ENCODE measurements at places on chromosomes 11 and 22. TPM values are rescaled to one million over a fixed set of nuclear protein-coding genes. Genes with fewer than 3 reads are reported as not detected.
A peak's percentile ranks its signal among the peaks of the same experiment; 100 is the strongest.

DNA sequence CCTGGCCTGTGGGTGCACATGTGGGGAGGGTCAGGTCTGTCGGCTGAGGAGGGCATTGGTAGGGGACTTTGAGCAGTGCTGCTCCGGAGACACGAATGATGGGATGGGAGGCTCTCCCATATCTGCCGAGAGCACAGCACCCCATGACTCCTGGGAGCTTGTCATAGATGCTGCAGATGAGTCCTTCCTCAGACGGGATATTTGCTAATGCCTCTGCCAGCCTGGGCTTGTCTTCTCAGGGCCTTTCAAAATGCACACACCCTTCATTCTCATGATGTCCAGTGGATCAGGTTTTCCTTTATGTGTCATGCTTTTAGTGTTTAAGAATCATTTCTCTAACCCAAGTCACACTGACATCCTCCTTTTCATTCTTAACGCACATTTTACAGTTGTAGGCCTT is 8.1 kb upstream of the RNH1 start:
- peaks cover 45% of the 10 kb centered on the region for H3K36me3 ChIP-seq
- no peak for DNase-seq
- H3K27me3 ChIP-seq = no peaks in the 10 kb centered on the region
- no peak overlapping the region for H3K27ac ChIP-seq
- peaks cover 6% of the 10 kb centered on the region for H3K4me1 ChIP-seq

GRCh38 chr11:106644824-106645223 is 373.5 kb downstream of the GUCY1A2 start:
- no peaks in the 10 kb centered on the region for H3K36me3 ChIP-seq
- no peaks in the 10 kb centered on the region for H3K27me3 ChIP-seq
- no peaks in the 10 kb centered on the region for H3K4me1 ChIP-seq
- no peak overlapping the region for H3K27ac ChIP-seq

- H3K27me3 ChIP-seq = no peaks in the 10 kb centered on the region
- H3K4me3 ChIP-seq = no peak overlapping the region
- H3K36me3 ChIP-seq = no peaks in the 10 kb centered on the region
- H3K27ac ChIP-seq = peak overlapping the region; percentile 16
Observed at GRCh38 chr11:111598559-111598958, 3.7 kb upstream of the SIK2 start.

DNA sequence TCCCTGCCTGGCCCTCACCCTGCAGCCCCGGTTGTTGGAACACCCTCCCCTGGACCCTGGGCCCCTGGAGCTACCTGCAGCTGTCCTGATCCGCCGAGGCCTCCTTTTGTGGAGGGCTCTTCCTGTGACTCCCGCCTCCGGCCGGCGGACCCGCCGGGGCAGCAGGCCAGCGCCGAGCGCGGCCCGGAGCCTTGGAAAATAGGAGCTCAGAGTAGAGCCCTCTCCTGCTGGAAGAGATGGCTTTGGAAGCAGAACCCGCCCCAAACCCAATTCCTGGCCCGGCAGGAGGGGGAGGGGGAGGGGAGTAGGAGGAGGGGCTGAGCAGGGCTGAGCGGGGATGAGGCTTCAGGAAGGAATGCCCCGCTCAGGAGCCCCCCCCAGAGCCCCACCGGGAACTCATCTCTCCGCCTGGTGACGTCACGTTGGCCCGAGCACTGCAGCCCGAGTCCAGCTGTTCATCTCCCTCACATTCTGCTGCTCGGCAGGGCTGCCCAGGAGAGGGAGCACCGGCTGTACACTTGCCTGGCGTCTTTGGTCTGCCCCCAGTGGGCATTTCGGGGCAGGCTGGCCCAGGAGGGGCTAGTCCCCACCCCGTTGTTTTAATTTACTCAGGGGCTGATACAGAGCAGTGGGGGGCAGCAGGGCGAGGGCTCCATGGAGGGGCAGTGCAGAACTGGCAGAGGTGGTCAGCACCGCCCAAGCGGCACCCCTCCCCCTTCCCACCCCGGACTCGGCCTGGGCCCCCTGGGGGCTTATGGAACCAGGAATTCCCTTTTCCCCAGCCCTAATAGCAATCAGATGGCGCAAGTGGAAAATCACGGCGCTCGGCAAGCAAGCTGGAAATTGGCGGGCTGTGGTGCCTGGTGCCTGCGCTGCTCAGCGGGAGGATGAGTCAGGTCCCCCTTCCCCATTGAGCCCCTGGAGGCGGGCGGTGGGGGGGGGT is at the start of gene MRGPRF:
Gene MRGPRF, minus strand, starts transcription at position 238 of the 943 bp plus-strand sequence. CDS start 3,345 bp downstream, outside the sequence.
- DNase-seq = no peak
- H3K27me3 ChIP-seq = peaks cover 39% of the 10 kb centered on the region
- H3K4me3 ChIP-seq = peak within 1 kb of the TSS; percentile 42
- H3K27ac ChIP-seq = peak within 1 kb of the TSS; percentile 70
- peaks cover 67% of the 10 kb centered on the region for H3K4me1 ChIP-seq

- no peak overlapping the region for H3K27ac ChIP-seq
- no peak overlapping the region for H3K4me3 ChIP-seq
- peaks cover 5% of the 10 kb centered on the region for H3K4me1 ChIP-seq
- DNase-seq = no peak
- H3K27me3 ChIP-seq = no peaks in the 10 kb centered on the region
- H3K36me3 ChIP-seq = no peaks in the 10 kb centered on the region
Observed at GRCh38 chr22:36738416-36739020, 35.0 kb upstream of the CACNG2 start.

DNA sequence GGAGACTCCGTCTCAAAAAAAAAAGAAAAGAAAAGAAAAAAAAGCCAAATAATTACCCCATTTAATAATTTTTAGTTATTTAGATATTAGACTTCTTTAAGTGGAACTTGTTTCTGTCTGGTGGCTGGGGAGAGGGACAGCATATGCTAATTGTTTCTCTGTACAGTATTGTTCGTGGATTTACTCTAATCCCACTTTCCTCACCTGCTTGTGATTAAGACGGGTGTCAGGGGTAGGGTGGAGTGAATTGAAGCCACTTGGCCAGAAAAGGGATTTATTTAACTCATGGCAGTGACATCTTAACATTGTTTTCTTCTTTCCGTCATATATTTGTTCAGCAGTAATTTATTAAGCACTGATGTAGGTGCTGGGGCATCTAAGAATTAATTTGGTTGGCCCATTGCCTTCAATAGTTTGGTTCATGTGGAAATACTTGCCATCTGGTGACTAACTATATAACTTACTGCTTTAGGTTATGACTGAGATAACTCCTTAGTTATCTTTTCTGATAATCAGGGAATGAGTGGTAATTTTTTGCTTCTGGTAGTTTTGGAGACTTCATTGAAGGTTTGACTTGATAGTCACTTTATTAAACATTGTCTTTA is 4.6 kb downstream of the TNRC6B start:
- no peak overlapping the region for H3K4me3 ChIP-seq
- H3K4me1 ChIP-seq = peaks cover 23% of the 10 kb centered on the region
- no peaks in the 10 kb centered on the region for H3K27me3 ChIP-seq
- DNase-seq = no peak
- H3K36me3 ChIP-seq = no peaks in the 10 kb centered on the region

- peak overlapping the region; percentile 27 for H3K27ac ChIP-seq
- no peak for DNase-seq
- H3K36me3 ChIP-seq = no peaks in the 10 kb centered on the region
- no peak overlapping the region for H3K4me3 ChIP-seq
- H3K27me3 ChIP-seq = no peaks in the 10 kb centered on the region
- H3K4me1 ChIP-seq = no peaks in the 10 kb centered on the region
Observed at GRCh38 chr11:7587712-7588111, 73.9 kb downstream of the PPFIBP2 start.

- H3K4me3 ChIP-seq = no peak overlapping the region
- H3K27me3 ChIP-seq = peaks cover 2% of the 10 kb centered on the region
- H3K4me1 ChIP-seq = peaks cover 21% of the 10 kb centered on the region
- DNase-seq = no peak
Observed at GRCh38 chr11:64849598-64850356, 5.3 kb upstream of the CDC42BPG start.

DNA sequence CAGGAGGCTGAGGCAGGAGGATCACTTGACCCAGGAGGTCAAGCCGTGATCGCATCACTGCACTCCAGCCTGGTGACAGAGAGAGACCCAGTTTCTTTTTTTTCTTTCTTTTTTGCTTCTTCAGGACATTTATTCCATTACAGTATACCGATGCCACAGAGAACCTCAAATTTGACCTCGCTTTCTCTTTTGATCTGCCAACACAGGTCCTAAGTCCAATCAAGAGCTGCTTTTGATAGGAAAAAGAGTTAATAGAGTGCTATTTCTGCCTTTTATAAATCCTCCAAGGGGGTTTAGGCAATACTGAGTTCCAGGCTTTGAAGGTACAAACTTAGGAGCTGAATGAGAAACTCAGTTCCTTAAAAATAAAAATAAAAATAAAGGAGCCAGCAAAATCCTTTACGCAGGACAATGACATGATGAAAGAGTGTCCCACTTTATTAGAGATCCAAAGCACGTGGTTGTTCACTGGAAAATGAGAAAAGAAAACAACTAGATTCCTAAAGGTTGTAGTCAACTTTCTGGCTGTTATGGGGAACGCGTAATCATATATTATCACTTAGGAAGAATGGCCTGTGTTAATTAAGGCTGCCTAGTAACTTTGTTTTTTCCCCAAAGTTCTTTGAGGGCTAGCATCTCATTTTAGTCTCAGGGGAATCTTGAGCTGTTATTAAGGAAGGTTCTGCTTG is 27.2 kb downstream of the FADD start:
- H3K27ac ChIP-seq = no peak overlapping the region
- H3K27me3 ChIP-seq = no peaks in the 10 kb centered on the region
- H3K4me1 ChIP-seq = peaks cover 10% of the 10 kb centered on the region
- DNase-seq = no peak

The SNU13 gene
- 245 TPM for polyA plus RNA-seq

The MYO18B gene
- 0.98 TPM for polyA plus RNA-seq

The CSF2RB gene
- 1.3 TPM for polyA plus RNA-seq
